NCI-H460 (cell line): ENCODE measurements at places on chromosomes 3 and 15.

- DNase-seq: no peak
These were observed 16.3 kb downstream of the SNAPC5 start for GRCh38 chr15:66481107-66481856.

- no peak for DNase-seq
These were observed 390.6 kb upstream of the SEMA6D start for GRCh38 chr15:47326410-47327333.

GRCh38 chr15:75114796-75115195 is 86.9 kb upstream of the C15orf39 start:
- DNase-seq: no peak

- DNase-seq: no peak
These were observed 49.8 kb downstream of the DCLK3 start for GRCh38 chr3:36714343-36715086.

GRCh38 chr3:71282976-71283375 is 300.6 kb downstream of the FOXP1 start:
- DNase-seq: no peak

- no peak for DNase-seq
These were observed 148.9 kb upstream of the ABI3BP start for GRCh38 chr3:101142160-101142559.

GRCh38 chr3:84998545-84998944 is 39.8 kb downstream of the CADM2 start:
- DNase-seq: no peak

GRCh38 chr3:47803480-47804025 is 615 bp downstream of the DHX30 start:
- no peak for DNase-seq

DNA sequence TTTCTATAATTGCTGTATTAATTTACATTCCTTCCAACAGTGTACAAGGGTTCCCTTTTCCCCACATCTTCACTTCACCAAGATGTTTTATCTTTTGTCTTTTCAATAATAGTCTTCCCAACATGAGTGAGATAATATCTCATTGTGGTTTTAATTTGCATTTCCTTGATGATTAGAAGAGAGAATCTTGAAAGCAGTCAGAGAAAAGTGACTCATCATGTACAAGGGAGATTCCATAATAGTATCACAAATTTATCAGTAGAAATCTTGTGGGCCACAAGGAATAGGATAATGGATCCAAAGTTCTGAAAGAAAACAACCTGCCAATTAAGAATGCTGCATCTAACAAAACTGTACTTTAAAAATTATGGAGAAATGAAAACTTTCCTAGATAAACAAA is 189.3 kb downstream of the NECTIN3 start:
- no peak for DNase-seq

DNA sequence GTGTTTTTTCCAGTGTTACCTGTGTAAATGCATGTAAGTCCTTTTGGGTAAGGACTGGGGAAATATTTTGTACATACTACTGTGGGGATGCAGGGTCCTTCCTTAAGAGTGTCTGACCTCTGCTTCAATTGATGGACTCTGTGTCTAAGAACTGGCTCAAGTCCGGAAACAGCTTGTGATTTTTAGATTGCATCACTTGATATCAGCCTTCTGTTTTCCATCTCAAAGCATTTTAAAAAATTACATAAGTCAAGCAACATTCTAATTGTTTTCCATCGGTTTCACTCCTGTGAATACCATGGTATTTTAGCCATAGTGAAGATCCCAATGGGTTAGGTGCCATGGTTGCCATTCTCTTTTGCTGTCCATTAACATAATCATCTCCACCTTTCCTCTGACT is 597.6 kb downstream of the SQOR start:
- DNase-seq: no peak
